ENCODE measurements at places on chromosomes 3 and 15.

GRCh38 chr3:50126287-50127211 is 28.6 kb upstream of the SEMA3F start:
- DNase-seq = no peak

GRCh38 chr3:148981273-148981672 is 10.1 kb upstream of the GYG1 start:
- DNase-seq = no peak

DNA sequence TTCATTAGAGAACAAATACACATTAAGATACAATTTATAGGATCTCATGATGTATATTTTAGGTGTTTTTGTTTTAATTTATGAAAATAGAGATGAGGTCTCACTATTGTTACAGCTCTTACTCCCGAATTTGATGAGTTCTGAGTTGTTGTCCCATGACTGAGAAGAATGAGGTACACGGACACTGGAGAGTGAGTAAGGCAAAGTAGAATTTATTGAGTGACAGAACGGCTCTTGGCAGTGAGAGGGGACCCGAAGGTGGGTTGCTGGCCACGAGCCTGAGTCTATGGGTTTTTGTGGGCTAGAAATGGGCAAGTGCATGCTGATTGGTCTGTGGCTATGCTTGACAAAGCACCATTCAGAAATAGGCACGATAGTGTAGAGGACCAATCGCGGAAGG is 3.1 kb upstream of the RNF168 start:
- DNase-seq = no peak

DNA sequence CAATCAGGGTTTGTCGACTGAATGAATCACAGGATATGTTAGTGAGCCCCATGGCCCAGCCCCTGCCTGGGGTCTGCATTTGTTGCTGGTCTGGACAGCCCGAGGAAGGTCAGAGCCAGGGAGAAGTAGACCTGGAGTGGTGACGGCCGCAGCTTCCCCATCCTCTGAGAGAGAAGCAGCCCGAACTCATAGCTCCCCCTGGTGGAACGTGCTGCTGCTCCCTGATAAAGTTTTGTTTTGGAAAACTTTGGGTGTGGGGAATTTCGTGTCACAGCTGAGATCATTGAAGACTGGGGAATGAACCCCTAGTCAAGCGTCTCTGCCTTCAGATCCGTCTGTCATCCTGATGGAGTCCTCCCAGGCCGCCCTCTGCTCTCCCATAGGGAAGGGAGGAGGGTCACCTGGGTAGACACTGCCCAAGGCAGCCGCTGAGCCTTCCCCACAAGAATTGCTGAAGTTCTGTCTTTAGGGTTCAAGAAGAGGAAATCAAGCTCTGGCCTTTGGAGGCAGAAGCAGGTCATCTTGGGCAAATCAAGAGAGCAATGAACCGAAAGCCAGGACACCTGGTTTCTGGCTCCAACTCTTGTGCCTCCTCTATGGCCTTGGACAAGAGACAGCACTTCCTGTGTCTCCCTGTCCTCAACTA is 60.5 kb downstream of the GLDN start:
- DNase-seq = no peak

DNA sequence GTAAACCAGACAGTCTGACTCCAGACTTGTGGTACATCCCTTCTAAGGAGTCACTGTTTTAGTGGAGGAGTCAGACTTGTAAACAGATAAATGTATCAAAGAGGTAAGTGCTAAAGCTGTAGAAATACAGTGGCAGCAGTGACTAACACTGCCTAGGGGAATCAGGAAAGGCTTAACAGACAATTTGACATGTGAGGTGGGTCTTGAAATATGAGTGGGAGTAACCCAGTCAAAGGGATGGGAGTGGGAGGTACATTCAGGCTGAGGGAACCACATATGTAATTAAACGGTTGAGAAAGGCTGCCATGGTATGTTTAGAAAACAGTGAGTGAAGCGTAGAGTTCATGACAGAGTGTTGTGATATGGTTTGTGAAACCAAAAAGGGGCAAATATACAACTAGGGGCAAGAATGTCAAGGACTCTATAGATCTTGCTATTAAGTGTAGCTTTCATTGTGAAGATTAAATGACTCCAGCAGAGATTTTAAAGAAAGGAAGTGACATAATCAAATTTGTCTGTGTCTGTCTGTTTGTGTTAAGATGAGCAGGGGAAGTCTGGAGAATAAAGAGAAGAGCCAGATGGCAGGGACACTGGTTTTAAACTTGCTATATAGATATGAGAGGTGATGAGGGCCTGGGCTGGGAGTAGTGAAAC is 11.2 kb upstream of the ALCAM start:
- DNase-seq = no peak

GRCh38 chr3:40768536-40768935 is 243.8 kb downstream of the ZNF621 start:
- DNase-seq = no peak

Data from activated naive CD4-positive, alpha-beta T cell treated with Interleukin-2 at 50 U/mL for 16 hours (primary cell).